DND-41 (cell line): ENCODE measurements at places on chromosomes 2 and 18.

GRCh38 chr18:27240383-27240782, 55.3 kb upstream of the CHST9 start:
- no peak for DNase-seq

- DNase-seq = no peak
These were observed 29.6 kb downstream of the CSRNP3 start for GRCh38 chr2:165499131-165499530.

- no peak for DNase-seq
These were observed 323.4 kb upstream of the EPHA4 start for GRCh38 chr2:221895366-221896121.

DNA sequence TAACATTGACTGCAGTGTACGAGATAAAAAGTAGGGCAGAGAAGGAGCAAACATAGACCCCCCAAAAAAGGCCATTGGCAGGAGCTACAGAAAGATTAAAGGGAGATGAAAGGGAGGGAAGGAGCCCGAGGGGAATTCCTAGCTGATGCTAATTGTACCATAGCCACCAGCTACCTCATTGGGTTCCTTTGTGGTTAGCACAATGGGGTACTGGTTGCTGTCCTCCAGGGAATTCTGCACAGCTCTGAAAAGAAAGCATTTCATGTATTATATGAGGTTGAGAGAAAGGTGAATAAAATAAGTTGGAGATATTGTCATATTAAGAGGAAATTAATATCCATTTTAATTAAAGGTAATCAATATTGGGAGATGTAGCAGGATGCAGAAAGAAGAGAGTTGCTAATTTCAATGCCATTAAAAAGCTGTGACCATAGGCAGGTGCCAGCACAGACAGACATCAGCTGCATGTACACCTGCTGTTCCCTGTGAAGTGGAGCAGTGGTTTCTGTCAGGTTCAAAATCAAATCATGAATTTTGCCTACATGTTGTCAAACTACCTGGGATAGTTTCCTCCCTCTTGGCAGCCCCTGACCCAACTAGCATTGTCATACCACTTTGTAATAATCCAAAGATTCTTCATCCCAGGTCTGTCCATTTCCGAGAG, 185.4 kb upstream of the DLGAP1 start:
- no peak for DNase-seq

- DNase-seq = no peak
These were observed 21.8 kb downstream of the ATAD2B start for GRCh38 chr2:23905155-23905554.
